ENCODE measurements at places on chromosomes 1 and 21.

DNA sequence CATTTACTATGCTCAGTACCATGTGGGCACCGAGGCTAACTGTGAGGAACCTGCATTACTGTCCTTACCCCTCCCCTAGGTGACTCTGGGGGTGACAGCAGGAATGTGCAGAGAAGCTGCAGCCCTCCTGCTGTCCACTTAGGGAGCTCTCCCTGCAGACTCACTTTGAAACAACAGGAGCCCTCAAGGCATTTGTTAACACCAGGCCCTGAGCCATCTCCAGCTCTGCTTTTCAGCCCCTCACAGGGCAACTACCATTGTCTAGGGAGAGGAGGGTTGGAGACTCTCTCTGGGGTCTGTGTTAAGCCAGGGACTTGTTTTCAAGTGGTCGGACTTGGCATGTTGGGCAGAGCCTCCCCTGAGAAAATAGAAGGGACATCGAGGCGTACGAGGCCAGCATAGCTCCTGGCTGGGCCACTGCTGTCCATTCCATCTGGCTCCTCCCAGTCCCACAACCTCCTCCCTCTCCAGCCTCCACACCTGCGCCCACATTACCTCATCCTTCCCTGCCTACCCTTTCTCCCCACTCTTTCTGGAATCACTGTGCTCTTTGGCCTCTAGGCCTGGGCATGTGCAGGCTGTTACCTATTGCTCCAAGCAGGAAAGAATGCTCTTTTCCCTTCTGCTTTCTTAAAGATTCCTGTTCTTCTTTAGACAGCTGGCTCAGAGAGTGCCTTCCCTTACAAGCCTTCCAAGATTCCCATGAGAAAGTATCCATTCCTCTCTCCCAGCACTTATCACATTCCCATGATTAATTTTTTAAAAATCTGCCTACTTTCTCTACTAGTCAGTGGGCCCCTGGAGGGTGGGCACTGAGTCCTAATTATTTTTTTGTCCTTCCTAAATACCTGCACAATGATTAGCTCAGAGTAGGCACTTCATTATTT lies 102.7 kb upstream of the GCLM start:
- DNase-seq: no peak

DNA sequence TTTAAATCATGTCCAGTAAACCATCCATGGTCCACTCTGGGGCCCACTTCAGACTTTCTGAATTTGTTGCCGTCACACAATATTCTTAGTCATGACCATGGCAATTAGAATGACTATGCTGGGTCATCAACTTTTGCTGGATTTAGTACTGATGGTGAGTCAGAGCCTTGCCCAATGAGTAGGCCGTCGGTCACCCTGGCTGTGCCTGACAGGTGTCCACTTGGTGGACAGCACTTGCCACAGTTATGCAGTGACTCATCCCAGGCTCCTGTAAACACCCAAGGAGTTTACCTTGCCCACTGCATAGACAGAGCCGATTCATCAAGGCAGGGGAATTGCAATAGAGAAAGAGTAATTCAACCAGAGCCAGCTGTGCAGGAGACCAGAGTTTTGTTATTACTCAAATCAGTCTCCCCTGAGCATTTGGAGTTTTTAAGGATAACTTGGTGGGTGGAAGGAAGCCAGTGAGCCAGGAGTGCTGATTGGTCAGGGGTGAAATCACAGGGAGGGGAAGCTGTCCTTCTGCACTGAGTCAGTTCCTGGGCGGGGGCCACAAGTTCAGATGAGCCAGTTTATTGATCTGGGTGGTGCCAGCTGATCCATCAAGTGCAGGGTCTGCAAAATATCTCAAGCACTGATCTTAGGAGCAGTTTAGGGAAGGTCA lies 333.8 kb downstream of the PTPRU start:
- no peak for DNase-seq

GRCh38 chr1:80044662-80045061 lies 1038.1 kb upstream of the ADGRL4 start:
- DNase-seq: no peak

DNA sequence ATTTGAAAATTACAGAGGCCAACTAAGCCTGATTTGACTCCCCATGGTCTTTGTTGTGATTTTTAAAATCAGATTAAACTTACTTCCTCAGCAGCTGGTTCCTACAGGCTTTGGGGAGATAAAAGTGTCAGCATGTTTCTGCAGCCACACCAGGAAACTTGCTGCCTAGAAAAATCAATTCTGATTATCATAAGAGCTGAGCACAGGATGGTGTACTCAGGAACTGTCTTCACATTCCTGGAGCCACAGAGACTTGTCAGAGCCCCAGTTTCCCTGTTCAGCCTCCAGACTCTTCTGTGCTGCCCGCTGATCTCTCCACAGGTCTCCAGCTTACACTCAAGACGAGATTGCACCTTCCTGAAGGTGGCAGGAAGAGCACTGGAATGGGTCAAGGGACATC lies 23.9 kb downstream of the RAB3B start:
- no peak for DNase-seq

DNA sequence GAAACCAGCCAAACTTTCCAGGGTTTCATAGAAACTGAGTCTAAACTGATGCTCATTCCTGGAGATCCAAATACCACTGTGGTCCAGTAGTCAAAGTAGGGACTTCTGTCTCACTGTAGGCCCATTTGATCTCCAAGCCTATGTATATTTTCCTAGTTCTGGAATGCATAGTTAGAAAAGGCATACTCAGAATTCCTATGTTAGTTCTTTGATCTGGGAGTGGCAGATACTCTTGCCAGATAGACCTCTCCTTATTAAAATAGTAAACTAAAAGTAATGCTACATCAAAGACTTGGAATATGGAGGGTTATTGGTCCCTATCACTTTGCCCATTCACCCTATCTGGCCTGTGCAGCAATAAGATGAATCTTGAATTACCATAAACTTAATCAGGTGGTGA lies 10.4 kb upstream of the SGIP1 start:
- no peak for DNase-seq

DNA sequence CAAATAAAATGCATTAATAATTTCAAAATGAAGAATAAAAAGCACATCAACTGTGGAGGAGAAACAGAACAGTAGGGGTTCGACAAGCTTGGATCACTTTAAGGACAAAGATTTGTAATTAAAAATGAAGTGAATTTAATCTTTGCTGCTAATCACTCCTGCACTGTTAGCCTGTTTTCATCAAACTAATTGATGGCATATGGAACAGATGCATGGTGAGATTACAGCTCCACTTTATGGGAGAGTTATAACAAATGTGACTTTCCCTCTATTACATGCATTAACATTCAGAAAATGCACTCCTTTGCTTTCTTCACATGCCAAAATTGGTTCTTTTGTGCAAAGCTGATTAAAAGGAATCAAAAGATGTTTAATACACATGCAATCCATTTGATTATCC lies 207.2 kb upstream of the C21orf91 start:
- no peak for DNase-seq

DNA sequence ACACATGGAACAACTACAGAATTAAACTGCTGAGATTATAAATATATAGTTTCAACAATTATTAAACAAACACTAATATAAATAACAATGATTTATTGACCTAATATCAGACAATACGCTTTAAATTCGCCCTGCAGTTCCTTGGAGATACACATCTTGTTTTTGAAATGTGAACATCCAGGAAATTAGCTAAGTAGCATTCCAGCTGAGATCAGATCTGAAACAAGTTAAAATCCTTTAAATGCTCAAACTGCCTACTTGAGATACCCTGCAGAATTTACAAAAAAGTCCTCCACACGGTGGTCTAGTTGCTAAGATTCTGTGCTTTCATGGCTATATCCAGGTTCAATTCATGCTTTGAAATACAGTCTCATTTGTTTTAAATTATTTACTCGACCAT lies 101.4 kb upstream of the OLFM3 start:
- DNase-seq: no peak

- DNase-seq: no peak
Measured at GRCh38 chr1:158155673-158156072, 25.0 kb upstream of the CD1D start.

DNA sequence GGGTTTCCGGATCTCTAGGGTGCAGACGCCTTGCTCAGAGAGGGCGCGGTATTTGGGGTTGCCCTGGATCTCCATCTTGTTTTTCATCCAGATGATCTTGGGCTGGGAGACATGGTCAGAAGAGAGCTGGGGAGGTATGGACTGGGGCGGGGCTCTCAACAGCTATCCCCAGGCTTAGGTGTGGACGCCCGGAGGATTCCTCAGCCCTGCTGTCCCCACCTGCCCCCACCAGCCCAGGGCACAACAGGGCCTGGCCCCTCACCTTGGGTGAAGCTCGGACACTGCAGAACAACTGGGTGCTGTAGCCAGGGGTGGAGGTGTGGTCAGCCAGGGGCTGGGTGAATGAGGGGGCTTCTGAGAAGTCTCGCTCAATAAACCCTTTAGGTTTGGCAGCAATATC lies 6.6 kb downstream of the MYBPH start:
- no peak for DNase-seq

GRCh38 chr1:205430696-205431305 lies 8.9 kb upstream of the LEMD1 start:
- peak; percentile 31 for DNase-seq

DNA sequence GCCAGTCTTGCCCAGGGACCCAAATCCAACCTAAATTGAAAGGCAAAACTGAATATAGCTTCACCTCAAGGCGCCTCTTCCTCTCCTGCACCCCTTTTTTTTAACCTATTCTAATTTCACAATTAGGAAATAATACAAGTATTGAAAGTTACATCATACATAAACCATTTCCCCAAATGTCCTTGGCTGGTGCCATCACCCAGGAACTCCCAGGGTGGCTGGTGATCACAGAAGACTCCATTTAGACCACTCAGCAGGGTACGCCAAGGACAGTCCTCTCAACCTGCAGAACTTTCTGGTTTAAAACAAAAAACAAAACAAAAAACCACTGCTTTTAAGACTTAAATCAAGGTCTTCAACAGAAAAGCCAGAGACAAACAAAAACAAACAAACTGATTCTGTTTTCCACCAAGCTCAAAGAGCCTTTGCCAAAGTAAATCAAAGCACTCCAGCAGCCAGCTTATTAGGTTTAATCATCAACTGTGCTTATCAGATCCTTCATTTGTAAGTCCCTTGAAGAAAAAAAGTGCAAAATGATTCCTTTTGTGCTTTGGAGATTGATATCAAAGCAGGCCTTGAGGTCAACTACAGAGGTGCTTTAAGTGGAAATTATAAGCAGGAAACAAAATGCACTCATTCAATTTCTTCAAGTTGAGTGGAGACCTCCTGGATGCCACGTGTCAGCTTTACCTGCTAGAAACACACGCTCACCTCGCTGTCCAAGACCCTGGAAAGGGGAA lies 113.0 kb downstream of the ETS2 start:
- no peak for DNase-seq

- DNase-seq: no peak
Measured at GRCh38 chr21:43819511-43820405, 30.4 kb downstream of the RRP1 start.

- DNase-seq: no peak
Measured at GRCh38 chr1:38337711-38338110, 291.1 kb upstream of the POU3F1 start.

- DNase-seq: no peak
Measured at GRCh38 chr21:24994717-24995116, 612.6 kb downstream of the MRPL39 start.

- DNase-seq: no peak
Measured at GRCh38 chr1:174466607-174467006, 18.8 kb downstream of the GPR52 start.

- no peak for DNase-seq
Measured at GRCh38 chr1:203627851-203628200, 1.2 kb downstream of the ATP2B4 start.

GRCh38 chr1:150976879-150977694 lies 2.5 kb upstream of the CERS2 start:
- DNase-seq: peak; percentile 4

Measured in NCI-H2029 (cell line).